ENCODE measurements at places on chromosomes 12 and 14. TPM values are rescaled to one million over a fixed set of nuclear protein-coding genes. Genes with fewer than 3 reads are reported as not detected.

- peak; percentile 94 for DNase-seq
Measured at GRCh38 chr12:124422570-124423523, 128.0 kb downstream of the RFLNA start.

GRCh38 chr14:38948576-38948975, 154.5 kb downstream of the SEC23A start:
- DNase-seq, result no peak

- no peak for DNase-seq
Measured at GRCh38 chr12:32448586-32448985, 49.2 kb downstream of the FGD4 start.

- no peak for DNase-seq
Measured at GRCh38 chr12:49208146-49208545, 19.3 kb upstream of the TUBA1A start.

The MYF5 gene
- not detected for total RNA-seq

The MYRFL gene
- total RNA-seq, result 0.25 TPM

The USP44 gene
- total RNA-seq, result 0.19 TPM

The FRS2 gene
- total RNA-seq, result 26.0 TPM
